Myocyte (in vitro differentiated cells): ENCODE measurements at places on chromosomes 5 and 9. TPM values are rescaled to one million over a fixed set of nuclear protein-coding genes. Genes with fewer than 3 reads are reported as not detected.
A peak's percentile ranks its signal among the peaks of the same experiment; 100 is the strongest.

Gene KIAA1958
- total RNA-seq, result 1.4 and 1.8 TPM in 2 replicates

Gene STK32A
- total RNA-seq, result 0.21 and 5.2 TPM in 2 replicates

Gene ECPAS
- total RNA-seq, result 94.3 and 98.0 TPM in 2 replicates

Gene PDLIM4
- total RNA-seq, result 220 and 230 TPM in 2 replicates

Gene LCNL1
- total RNA-seq, result 5.0 and 13.8 TPM in 2 replicates

Gene OR1Q1
- not detected in 2 replicates for total RNA-seq

Gene SNCB
- total RNA-seq, result 0.16 and 1.0 TPM in 2 replicates

DNA sequence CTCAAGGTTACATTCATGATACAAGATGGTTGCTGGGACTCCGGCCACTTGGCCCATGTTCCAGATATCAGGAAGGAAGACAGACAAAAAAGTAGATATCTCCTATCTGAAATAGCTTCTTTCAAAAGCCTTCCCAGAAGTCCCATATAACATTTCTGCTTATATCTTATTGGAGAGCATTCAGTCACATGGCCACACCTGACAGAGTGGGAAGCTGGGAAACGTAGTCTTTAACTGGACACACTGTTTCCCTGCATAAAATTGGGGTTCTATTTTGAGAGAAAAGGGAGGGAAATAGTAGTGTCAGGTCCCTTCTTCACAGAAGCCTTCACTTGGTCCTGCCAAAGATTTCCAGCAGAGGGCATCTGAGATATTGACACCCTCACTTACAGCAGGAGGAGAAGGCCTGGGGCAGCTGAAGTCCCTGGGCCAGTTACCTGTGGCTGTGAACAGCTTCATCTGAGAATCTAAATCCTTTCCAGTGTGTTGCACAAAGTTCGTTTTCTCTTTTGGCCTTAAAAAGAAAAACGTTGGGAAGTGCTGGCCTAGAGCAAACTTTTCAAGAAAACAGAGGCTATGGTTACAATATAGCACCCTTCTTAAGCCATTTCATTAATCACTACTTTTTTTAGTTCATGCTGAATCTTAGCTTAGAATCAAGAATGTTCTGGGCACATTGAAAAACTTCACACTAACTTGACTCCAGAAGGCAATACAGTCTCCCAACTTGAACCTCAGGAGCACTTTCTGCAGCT lies 33.5 kb downstream of the SPEF2 start:
- DNase-seq, result peak; percentile 64

DNA sequence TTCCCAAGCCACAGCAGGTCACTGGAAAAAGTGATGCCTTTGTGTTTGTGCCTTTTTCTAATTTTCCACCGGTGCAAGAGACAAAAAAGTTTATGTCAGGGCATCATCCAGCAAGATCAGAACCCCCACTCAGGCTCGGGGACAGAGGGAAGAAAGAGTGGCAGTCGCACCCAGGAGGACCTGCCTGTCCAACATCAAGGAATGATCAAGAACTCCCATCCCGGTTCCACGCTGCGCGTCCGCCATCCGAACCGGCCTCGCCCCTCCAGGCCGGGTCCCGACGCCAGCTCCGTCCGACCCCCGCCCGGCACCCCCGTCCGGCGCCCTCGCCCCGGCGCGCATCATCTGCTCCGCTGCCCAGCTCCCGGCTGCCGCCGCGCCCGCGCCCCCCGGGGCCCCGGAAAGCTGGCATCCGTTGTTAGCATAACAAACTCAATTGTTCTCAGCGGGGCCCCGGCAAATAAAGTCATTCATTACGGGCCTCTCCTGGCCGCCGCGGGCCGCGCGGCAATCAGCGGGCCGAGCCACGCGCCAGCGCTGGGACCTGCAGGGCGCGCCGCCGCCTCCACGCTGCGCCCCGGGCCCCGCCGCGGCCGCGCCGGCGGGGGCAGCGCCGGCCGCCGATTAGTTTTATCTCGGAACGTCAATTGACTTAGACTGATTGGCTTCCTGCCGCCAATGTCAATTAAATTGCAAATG lies 48.1 kb downstream of the PAX5 start:
- DNase-seq, result no peak

DNA sequence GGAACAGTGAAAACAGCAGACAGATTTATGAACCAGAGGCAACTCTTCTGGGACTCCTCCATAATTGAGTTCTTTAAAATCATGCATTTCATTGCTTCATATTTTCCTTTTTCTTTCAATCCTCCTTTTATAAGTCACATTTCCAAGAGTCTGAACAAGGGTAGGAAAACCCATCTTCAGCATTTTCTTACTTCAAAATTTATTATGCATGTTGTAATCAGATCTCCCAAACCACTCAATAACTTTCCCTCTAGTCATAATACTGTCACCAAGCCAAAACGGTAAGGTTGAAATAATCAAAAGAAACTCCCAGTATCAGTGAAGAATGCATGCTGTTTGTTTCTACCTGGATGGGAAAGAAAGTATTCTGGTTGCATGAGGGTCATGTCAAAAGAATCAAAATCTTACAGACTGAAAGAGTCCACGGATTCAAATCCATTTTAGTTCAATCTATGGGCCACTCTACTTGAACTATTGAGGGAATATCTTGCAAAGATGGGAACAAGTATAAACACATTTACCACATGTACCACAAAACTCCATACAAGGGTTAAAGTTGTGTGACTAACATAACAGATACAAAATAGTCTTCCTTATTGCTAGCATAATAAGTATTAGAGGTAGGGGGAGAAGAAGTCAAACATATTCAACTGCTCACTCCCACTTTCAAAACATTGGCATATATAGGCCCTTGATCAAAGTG lies 797.3 kb downstream of the MAT2B start:
- peak; percentile 40 for DNase-seq

DNA sequence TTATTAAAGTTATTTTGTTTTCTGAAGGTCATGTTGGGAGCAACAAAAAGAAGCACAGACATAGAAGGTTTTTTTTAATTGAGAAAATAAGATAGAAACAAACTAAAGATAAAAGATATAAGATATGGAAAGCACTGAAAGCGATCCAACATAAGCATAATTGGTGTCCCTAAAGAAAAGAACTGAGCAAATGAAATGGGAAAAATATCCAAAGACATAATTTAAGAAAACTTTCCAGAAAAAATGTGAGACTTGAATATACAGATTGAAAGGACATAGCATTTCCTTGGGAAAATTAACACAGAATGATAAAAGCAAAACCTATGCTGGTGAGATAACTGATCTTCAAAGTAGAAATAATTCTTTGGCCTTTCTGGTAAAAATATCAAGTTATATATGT lies 289.3 kb downstream of the KIAA0825 start:
- DNase-seq, result no peak

- peak; percentile 63 for DNase-seq
Observed at GRCh38 chr9:38024036-38024681, 44.9 kb downstream of the SHB start.

- DNase-seq, result no peak
Observed at GRCh38 chr9:117535434-117535833, 120.6 kb upstream of the ASTN2 start.

DNA sequence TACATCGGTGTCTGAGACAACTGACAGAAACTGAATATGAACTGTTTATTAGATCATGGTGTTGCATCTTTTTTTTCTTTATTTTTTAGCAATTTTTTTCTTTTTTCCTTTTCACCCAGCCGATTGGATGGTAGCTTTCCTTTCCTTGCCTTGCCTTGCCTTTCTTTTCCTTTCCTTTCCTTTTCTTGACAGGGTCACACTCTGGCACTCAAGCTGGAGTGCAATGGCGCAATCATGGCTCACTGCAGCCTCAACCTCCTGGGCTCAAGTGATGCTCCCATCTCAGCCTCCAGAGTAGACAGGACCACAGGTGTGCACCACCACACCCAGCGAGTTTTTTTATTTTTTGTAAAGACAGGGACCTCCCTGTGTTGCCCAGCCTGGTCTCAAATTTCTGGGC lies 2.8 kb downstream of the PDE6A start:
- no peak for DNase-seq

DNA sequence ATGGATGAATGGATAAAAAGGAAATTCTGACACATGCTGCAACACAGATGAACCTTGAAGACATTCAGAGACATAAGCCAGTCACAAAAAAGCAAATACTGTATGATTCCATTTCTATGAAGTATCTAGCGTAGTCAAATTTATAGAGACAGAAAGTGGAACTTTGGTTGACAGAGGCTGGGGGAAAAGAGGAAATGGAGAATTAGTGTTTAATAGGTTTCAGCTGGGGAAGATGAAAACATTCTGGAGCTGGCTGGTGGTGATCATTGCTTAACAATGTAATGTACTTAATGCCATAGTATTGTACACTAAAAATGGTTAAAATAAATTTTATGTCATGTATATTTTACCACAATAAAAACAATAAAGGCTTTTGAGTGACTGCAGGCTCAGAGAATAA lies 24.2 kb downstream of the PPIC start:
- no peak for DNase-seq

GRCh38 chr9:3403315-3403714 lies 122.5 kb downstream of the RFX3 start:
- DNase-seq, result no peak

DNA sequence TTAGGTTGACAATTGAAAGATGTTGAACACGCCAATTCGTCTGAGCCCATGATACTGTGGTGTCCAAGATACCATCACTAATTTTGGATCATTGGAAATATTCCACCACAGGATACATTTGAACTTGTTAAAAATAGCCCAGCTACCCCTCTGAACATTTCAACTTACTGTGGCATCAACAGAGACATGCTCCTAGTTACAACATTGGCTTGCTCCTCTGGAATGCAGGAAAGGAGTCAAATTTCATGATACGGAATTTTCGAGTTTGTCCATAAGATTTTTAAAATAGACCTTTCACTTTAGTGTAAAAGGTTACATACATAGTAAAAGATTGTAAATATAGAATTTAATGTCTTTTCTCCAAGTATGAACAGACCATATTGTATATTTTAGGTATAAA lies 12.8 kb downstream of the SEMA5A start:
- peak; percentile 50 for DNase-seq

GRCh38 chr9:91782708-91783214 lies 167.3 kb downstream of the ROR2 start:
- DNase-seq, result no peak

GRCh38 chr5:32165597-32165996 lies 8.5 kb downstream of the GOLPH3 start:
- DNase-seq, result no peak

DNA sequence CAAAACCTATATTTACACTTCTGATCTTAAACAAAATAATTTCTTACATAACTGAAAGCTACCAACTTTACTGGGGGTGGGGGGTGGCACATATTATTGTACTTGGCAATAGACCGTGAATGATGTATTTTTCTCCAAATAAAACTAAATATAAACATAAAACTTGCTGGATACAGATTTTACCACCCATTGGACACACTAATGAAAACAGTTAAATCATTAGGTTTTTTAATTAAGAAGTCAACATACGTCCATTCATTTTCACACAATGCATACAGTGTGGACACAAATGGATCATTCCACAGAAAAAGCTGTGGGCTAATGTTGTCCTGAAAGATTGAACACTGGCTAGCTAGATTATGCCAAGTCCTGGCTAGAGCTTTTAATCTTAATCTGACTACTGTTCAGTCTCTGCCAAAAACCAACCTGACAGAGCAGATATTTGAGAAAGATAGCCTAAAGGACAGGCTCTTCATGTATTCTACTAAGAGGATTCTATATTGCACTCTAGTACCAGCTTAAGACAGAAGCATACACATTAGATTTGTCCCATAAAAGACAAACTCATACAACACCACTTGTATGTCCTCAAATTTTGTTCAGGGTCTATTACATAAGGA lies 118.1 kb downstream of the SIL1 start:
- DNase-seq, result no peak

DNA sequence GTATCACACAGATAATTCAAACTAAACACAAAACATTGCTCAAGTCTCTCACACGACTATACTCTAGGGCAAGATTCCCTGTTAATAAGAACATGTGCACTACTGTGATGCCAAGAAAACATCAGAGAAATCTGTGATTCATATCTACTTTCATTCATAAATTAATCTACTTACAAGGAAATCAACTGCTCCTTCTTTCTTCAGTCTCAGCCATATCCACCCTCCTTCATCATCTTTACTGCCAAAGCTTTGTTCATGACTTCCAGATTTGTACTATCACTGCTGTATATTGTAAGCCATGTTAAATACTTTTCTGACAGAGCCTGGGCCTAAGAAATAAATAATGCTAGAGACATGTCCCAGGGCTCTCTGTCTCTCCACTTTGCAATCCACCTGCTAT lies 35.1 kb downstream of the CTNNAL1 start:
- no peak for DNase-seq

- DNase-seq, result no peak
Observed at GRCh38 chr5:56532466-56532865, 282.9 kb upstream of the MAP3K1 start.

GRCh38 chr5:149939546-149939945 lies 5.0 kb downstream of the PDE6A start:
- no peak for DNase-seq

DNA sequence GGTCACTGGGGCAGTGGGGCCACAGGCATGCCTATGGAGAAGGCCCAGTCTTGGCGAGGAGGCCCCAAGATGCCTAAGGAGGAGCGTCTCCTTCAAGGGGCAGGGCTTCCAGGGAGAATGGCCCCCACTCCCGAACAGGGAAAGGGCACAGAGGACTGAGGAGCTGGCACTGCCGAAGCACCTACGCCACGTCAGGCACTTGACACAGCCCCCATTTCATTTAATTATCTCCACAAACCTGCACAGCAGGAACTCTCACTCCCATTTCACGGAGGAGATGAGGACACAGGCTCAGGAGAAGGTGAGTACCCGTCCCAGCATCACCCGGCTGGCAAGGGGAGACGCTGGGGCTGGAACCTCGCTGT lies 26.0 kb downstream of the EGR1 start:
- no peak for DNase-seq
